ENCODE measurements at places on chromosomes 6 and 20.

DNA sequence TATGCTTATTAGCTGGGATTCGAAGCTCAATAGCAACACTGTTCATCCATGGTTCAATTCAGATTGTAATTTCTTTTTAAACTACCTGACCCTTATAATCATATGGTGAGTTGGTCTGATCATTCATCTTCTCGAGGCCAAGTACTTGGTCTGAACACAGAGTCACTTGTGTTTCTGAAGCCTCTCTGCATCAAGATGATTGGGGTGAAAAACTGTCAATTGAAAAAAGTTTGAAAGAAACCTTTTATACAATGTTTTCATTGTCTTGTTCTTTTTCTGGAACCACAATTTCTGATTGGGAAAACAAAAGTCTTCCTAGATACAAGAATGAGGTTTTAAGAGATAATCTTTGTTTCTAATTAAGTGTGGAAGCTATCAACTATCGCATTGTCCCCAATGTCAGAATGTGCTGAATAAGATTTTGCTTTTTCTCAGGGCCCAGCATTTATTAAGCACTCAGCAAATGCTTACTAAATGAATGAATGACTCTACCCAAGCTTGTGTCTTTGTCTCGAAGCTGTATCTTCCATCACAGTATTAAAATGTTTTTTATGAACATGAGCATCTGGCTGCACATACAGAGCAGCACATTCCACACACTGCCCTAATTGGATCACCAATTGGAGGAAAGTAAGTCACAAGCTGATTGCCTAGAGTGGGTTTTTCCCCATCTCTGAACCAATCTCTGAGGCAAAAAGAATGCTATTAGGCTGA lies 45.0 kb upstream of the MOXD1 start:
- DNase-seq, result no peak

DNA sequence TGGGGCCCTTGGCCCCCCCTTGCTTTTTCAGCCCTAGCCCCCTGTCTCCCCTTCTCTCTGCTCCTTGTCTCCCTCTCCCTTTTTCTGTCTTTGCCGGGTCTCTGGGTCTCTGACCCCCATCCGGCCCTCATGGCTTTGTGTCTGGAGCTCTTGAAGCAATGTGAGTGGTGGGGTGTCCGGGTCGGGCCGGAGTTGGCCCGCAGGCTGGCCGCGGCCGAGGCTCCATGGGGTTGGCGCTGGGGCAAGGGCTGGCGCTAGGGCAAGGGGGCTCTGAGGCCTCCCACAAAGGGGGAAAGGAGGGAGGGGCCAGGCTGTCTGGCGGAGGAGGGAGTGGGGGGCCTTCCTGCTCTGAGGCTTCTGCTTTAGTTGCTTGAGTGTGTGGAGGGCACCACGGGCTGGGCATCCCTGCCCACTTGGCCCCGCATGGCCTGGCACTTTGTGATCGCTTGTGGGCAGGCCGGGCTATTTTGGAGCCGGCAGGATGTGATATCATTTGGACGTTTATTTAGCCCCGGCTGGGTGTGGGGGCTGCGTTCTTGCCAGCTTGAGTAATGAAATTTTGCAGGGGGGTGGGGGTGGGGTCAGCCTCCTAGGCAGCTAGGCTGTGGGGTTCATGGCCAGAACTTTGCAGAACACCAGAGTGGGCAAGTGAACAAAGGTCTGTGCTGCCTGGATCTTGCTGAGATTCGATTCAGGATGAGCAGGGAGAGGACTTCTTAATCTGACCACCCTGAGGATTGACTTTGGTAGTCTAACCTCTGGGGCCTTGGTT lies 78.7 kb upstream of the MYL9 start:
- no peak for DNase-seq

DNA sequence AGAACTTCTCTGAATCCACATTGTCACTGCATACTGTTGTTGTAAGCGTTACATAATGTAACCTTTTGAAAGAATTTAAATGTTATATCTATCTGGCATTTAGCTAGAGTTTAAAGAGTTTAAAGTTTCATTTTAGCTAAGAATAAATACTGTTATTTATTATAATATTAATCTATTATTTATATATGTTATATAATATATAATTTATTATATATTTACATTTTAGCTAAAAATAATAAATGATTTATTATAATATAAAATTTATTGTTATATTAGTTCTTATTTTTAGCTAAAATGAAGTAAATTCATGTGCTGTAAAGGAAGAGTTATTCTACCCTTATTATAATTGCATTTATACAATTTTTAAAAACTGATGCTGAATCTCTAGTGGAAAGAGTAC lies 255.4 kb upstream of the QKI start:
- no peak for DNase-seq

GRCh38 chr20:51042064-51042463 lies 19.2 kb upstream of the KCNG1 start:
- no peak for DNase-seq

- DNase-seq, result no peak
Measured at GRCh38 chr20:16030253-16030652, 543.0 kb downstream of the KIF16B start.

GRCh38 chr6:20538131-20538662 lies 3.9 kb downstream of the CDKAL1 start:
- DNase-seq, result no peak

- no peak for DNase-seq
Measured at GRCh38 chr6:169923468-169924464, 172.3 kb downstream of the ERMARD start.

DNA sequence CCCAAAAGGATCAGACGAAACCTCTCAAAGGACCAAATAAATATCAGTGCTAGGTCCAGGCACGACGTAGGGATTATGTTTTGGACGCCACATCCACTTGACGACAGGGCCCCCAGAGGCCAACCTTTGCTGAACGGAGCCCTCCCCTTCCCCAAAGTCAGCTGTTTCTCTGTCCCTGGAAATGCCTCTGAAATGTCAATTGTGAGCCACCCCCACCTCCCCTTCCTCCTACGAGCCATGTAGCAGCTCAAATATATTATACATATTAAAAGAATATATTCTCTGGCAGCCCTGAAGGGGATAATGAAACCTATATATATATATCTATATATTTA lies 39.6 kb upstream of the BLCAP start:
- no peak for DNase-seq

DNA sequence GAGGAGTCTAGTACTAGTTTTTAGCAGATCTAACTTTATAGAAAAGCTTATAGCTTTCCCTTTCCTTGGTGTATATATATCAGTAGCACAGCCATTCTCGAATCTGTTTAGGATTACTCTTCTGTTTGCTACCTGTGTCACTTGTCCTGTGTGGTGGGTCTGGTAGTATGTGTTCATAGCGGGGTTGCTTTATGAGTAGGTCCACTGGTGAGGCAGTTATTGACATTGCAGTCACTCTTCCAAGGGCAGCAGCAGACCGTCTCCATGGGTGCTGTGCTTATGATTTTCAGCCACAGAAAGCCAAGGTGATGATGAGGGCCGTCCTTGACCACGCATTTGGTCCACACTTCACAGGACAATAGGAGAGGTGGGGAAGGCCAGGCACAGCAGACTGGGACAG lies 171.5 kb downstream of the CDKAL1 start:
- DNase-seq, result no peak

DNA sequence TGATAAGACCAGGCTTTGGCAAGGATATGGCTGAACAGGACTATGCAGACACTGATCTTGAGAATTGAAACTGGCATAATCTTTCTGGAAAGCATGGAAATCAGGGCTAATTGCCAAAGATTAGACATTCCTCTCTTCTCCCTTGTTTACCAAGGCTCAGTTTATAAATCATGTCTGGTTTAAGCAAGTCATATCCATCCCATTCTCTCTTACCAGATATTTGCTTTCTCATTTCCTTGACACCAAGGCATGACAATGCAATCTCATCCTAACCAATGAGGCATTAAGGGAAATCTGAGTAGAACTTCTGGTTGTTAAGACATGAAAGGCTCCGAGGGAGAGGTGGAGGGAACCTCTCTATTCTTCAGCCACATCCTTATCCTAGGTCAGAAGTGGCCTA lies 110.3 kb upstream of the CEP85L start:
- no peak for DNase-seq

- no peak for DNase-seq
Measured at GRCh38 chr6:47000842-47001241, 41.3 kb downstream of the ADGRF1 start.

DNA sequence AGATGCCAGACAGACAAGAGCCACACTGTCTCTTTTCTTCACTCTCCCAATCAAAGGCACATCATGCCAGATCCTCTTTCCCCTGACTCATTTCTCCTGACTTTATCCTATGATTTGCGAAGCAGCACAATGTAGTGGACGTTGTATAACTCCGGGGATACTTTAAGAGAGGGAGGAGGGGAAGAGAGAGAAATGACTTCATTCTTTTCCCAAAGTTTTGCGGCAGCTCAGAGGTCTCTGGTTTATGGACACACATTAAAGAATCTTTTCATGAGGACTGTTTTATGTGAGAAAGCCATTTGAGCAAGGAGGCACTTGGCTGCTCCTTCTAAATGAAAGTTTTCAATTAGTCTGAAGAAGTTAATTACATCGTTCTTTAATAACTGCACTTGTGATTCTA lies 75.1 kb upstream of the MC3R start:
- DNase-seq, result no peak

- DNase-seq, result no peak
Measured at GRCh38 chr6:15264902-15265761, 19.3 kb downstream of the JARID2 start.

- no peak for DNase-seq
Measured at GRCh38 chr20:38862226-38862625, 56.7 kb downstream of the PPP1R16B start.

- DNase-seq, result no peak
Measured at GRCh38 chr20:40493549-40493948, 195.5 kb downstream of the MAFB start.

DNA sequence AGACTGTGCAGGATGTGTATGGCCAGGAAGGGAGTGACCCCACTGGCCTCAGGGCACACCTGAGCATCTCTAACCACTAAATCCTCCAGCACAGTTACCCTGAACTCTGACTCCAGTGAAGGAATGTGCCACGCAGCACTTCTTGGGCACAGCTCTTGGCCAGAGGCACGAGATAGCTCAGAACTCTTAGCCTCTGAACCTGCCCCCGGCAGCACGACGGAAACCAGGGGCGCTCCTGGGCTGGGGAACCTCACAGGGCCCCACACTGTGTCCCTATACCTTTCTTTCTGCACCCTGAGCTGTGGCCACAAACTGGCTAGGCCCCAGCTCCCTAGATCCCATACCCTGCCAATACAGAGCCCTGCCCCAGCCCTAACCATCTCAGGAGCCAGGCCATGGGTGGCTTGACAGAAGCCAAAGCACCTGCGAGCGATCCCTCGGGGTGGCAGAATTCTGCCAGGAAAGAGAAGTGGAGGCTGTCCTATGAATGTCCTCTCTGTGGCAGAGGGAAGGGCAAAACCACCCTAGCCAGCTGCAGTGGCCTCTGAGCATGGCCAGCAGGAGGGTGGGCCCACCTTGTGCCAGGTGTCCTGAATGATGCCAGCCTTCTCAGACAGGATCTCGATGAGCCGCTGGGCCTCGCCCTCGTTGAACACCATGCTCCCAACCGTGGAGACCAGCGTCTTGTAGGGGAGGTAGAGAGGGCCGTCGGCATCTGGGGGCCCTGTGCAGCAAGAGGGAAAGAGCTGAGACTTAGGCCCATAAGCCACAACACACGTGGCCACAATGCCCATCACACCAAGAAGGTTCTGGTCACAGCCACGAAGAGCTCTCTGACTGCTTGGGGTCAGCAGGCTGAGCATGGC lies 39.4 kb downstream of the RRBP1 start:
- DNase-seq, result no peak

- no peak for DNase-seq
Measured at GRCh38 chr20:54084727-54085388, 14.5 kb upstream of the BCAS1 start.

- DNase-seq, result no peak
Measured at GRCh38 chr6:36418558-36418957, 24.1 kb downstream of the PXT1 start.

GRCh38 chr6:73109659-73110058 lies 115.6 kb downstream of the KHDC1L start:
- DNase-seq, result no peak

DNA sequence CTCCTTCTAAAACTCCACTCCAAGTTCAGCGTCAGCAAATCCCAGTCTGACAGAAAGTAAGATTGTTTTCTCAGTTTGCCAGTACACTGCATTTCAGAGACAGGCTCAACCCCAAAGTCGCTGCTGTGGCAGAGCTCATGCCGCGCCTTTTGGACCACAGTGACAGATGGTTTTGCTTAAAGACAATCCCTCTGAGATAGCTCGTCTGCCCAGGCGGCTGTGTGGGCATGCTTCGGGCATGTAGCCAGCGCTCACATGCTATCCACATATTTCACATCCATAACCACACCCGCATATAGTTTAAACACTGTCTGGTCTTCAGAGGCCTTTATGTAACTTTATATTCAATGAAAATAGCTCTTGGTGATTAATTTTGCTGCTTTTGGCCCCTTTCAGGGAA lies 14.7 kb upstream of the PXDC1 start:
- no peak for DNase-seq

- no peak for DNase-seq
Measured at GRCh38 chr6:73388800-73389512, 5.7 kb upstream of the DDX43 start.

GRCh38 chr20:61908057-61909026 lies 157.3 kb downstream of the TAF4 start:
- no peak for DNase-seq

DNA sequence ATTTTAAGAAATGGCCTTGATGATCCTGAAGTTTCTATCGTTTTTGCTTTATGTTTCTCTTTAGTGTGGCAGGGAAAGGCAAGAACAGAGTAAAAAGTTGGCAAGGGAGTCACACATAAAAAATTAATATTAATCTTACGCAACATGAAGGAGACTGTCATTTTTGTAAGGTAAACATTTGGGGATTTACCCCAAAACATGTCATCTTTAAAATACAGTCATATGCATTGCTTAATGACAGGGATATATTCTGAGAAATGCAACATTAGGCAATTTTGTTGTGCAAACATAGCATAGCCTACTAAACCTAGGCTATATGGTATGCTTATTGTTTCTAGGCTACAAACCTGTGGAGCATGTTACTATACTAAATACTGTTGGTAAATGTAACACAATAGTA lies 5.4 kb downstream of the RBL1 start:
- DNase-seq, result no peak

DNA sequence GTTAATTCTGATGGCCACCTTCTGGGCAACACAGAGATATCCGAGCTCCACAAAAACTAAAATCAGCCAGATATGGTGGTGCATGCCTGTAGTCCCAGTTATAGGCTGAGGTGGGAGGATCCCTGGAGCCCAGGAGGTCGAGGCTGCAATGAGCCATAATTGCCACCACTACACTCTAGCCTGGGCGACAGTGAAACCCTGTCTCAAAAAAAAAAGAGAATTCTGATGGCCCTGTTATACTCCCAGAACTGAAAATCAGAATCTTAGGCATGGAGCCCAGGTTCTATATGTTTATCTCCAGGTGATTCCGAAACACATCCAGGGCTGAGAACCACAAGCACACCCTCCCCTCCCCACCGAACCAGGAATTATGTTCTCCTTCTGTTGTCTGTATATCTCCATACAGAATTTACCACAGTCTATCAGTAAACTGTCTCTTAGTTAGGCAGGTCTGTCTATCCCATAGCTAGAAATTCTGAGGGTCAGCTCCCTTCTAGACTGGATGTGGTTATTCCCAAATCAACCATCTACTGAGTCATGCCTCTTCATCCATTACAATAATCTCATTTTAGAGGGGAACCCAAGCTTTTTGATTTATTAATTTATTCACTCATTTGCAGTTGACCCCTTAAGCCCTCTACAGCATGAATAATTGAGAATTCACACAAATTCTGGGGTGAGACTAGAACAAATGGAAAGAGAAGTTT lies 24.8 kb upstream of the CCND3 start:
- DNase-seq, result no peak

All from bone marrow (tissue), 2 donors.